Left lung (tissue), 14 donors: ENCODE measurements at places on chromosomes 3 and 15. TPM values are rescaled to one million over a fixed set of nuclear protein-coding genes. Genes with fewer than 3 reads are reported as not detected.

The SPATA12 gene
- polyA plus RNA-seq: not detected

DNA sequence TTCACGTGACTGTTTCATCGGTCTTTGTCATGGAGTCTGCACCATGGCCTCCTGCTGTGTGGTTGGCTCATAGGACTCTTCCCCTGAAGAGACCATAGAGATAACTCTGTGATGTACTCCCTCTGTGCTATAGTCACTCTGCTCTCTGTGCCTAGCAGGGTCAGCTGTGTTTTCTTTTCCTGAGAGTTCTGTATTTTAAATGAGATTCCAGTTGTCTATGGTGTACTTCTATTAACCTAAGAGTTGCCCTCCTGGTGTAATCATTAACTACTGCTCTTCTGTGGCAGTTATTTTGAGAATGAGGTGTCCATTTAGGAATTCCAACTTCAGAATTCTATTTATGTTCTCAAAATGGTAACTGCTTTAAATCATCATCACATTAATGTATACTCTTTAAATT lies 114.5 kb upstream of the ARPP21 start:
- no peak for DNase-seq

DNA sequence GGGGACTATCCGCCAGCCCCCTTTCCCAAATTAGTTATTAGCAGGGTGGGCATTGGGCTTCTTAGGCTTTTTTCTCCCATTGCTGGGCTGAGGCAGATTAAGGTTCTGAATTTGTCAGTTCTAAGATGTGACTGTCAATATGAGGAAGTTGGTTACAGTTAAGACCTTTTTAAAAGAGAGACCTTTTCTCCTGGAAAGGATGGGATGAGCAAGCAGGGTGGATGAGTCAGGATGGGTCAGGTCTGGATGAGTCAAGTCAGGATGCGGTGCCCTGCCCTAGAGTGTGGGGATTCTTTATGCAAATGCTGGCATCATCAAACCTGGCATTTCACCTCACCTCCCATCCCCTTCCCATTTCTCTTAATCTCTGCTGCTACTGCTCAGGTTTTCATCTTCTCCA lies 1.9 kb downstream of the AEN start:
- no peak for DNase-seq

- no peak for DNase-seq
Observed at GRCh38 chr3:55796533-55796932, 309.4 kb upstream of the WNT5A start.

- DNase-seq: no peak
Observed at GRCh38 chr3:151133917-151134450, 48.5 kb downstream of the MED12L start.

The CCR2 gene
- 2.2 TPM for polyA plus RNA-seq

DNA sequence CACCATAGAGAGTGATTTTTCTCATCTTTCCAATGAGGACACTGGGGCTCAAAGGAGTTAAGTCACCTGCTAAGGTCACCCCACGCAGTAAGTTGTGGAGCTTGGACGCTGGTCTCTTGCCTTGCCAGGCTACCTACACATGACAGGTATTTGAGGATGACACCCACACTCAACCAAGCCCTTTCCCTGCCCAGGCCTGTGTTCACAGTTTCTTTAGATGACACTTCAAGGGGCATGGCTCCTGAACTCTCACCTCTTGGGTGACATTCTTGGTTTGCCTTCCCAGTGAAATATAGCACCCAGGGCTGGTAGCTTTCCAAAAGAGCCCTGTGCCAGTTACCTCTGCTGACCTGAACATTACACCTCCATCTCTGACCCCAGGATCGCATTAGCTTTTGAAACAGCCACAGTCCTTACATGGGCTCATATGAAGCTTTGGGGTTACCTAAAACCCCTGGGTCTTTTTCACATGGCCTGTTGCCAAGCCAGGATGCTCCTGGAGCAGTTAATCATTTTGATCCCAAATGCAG lies 148.0 kb downstream of the RPLP1 start:
- no peak for DNase-seq
